Activated CD8-positive, alpha-beta T cell treated with anti-CD3 and anti-CD28 coated beads, Interleukin-2, amount 10 ng/mL, durations not matched to agents 7 days and 5 days (primary cell): ENCODE measurements at places on chromosomes 4 and X.
A peak's percentile ranks its signal among the peaks of the same experiment; 100 is the strongest.

GRCh38 chrX:85018471-85018870 is 14.8 kb downstream of the APOOL start:
- DNase-seq = no peak
- no peak overlapping the region for H3K27ac ChIP-seq
- no peaks in the 10 kb centered on the region for H3K27me3 ChIP-seq
- peaks cover 19% of the 10 kb centered on the region for H3K36me3 ChIP-seq
- no peak overlapping the region for H3K4me3 ChIP-seq

- H3K4me1 ChIP-seq = peaks cover 11% of the 10 kb centered on the region
- H3K27ac ChIP-seq = peak overlapping the region; percentile 60
- no peak overlapping the region for H3K4me3 ChIP-seq
- H3K27me3 ChIP-seq = peaks cover 7% of the 10 kb centered on the region
- DNase-seq = no peak
Observed at GRCh38 chrX:24343719-24344118, 16.7 kb upstream of the SUPT20HL1 start.

- H3K36me3 ChIP-seq = peaks cover 11% of the 10 kb centered on the region
- no peak overlapping the region for H3K4me3 ChIP-seq
- DNase-seq = no peak
Observed at GRCh38 chrX:10078266-10078665, 78.5 kb upstream of the CLCN4 start.

DNA sequence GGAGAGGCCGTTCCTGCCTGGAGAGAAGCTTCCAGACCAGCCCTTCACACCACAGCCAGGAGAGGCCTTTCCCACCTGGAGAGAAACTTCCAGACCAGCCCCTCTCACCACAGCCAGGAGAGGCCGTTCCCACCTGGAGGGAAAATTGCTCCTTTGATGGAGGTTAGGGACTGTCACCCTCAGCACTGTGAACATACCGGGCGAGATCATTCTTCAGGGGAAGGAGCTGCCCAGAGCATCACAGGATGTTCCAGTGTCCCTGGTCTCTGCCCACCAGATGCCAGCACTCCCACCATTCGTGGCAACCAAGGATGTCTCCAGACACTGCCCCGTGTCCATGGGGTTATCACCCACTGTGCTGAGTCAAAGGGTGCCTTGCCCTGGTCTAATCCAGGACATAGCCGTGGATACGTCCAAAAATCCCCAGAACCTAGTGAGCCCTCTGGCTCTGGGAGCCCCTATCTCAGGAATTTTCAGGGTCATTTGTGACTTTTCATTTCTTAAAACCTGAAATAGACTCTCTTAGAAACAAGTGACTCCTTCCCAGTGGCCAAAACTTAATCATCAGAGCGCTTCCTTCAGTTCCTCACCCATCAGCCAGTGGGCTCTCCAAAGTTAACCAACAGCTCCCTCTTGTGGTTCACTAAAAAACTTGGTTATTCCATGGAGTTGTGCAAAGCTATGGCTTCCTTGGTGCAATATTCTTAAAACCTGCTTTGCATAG is 80.2 kb downstream of the CRMP1 start:
- H3K27ac ChIP-seq = no peak overlapping the region
- peak; percentile 50 for DNase-seq
- H3K4me3 ChIP-seq = no peak overlapping the region
- no peaks in the 10 kb centered on the region for H3K27me3 ChIP-seq
- no peaks in the 10 kb centered on the region for H3K36me3 ChIP-seq

DNA sequence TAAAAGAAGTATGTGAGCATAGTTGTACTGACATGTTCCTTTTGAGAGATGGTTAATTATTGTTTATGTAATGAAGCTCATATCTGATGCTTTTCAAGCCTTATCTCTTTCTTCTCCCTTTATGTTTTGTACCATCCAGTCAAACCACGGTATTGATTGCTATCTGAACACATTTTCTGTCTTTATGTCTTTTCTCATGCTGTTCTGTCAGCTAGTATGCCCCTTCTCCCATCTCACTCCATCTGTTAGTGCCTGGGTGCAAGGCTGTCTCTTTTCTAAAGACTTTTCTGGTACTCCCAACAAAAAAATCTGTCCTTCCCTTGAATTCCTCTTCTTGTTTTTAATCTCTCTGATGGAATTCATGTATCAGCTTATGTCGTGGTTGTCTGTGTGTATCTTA is 883.8 kb upstream of the IGFBP7 start:
- no peak overlapping the region for H3K27ac ChIP-seq
- no peaks in the 10 kb centered on the region for H3K27me3 ChIP-seq
- no peak overlapping the region for H3K4me3 ChIP-seq

DNA sequence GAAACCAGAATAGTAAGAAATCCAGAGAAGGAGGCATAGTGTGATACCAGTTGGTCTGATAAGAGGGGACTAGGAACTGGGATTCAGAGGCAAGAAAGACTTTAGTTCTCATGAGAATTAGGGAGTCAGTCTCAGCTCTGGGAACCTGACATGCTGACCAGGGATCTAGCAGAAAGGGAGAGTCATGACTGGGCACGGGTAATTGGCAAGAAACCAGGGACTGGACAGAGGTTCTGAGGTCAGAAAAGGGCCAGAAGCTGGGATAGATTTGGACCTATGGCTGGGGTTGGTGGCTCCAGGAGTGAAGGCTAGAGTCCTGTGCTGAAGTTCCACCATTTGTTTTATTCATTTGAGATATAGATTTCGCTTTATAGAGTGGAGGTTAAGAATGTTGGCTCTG is 110.2 kb upstream of the C1GALT1C1 start:
- no peak for DNase-seq
- H3K4me3 ChIP-seq = no peak overlapping the region
- H3K4me1 ChIP-seq = peaks cover 14% of the 10 kb centered on the region
- H3K27ac ChIP-seq = no peak overlapping the region

DNA sequence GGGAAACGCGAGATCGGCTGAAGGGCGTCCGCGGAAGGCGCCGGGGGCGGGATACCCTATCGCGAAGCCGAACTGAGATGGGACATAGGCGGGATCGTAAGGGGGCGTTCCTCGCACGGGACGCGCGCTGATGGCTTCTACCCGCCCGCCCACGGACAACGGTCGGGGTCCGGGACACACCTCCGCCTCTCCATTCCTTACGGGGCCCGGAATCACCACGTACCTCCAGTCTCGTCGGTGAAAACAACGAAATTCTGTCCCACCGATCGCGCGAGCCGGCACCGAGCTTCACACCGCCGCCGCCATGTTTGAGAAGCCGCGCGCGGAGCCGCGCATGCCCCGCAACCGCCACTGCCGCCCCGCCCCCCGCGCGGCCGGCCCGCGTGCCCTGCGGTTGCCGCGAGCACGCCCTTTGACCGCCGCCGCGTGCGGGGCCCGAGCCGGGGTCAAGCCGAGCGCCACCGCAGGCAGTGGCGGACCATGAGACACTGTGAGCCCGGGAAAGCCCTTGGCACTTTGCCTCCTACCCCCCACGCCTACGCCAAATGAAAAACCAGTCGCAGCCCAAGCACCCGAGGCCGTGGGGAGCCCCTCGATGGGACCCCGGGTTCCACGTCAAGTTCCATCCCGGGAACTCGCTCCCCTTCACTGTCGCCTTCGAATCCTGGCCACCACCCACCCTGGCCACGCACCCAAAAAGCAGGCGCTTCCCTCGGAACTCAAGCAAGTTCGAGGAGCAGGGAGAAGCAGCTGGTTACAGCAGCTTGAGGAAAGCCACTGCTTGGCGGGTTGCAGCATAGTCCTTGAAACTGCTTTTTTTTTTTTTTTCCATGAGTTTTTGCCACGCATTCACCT is at the start of gene SCML2:
Gene SCML2 (minus strand): TSS at position 320 of the 855 bp plus-strand sequence. CDS start 20,617 bp downstream, outside the sequence.
- H3K4me3 ChIP-seq = peak within 1 kb of the TSS; percentile 69
- H3K36me3 ChIP-seq = no peaks in the 10 kb centered on the region
- H3K4me1 ChIP-seq = peaks cover 9% of the 10 kb centered on the region
- H3K27me3 ChIP-seq = peaks cover 22% of the 10 kb centered on the region
- H3K27ac ChIP-seq = peak within 1 kb of the TSS; percentile 20
- DNase-seq = peak; percentile 34

- H3K36me3 ChIP-seq = no peaks in the 10 kb centered on the region
- H3K4me1 ChIP-seq = no peaks in the 10 kb centered on the region
- H3K27ac ChIP-seq = no peak overlapping the region
- no peak overlapping the region for H3K4me3 ChIP-seq
- no peaks in the 10 kb centered on the region for H3K27me3 ChIP-seq
Observed at GRCh38 chrX:129876771-129877305, 29.1 kb upstream of the UTP14A start.

- H3K27me3 ChIP-seq = no peaks in the 10 kb centered on the region
- H3K27ac ChIP-seq = no peak overlapping the region
- H3K4me1 ChIP-seq = no peaks in the 10 kb centered on the region
Observed at GRCh38 chr4:113008716-113009115, 40.7 kb upstream of the ANK2 start.

- no peak for DNase-seq
- H3K27me3 ChIP-seq = peaks cover 2% of the 10 kb centered on the region
- H3K4me3 ChIP-seq = no peak overlapping the region
- no peak overlapping the region for H3K27ac ChIP-seq
- H3K36me3 ChIP-seq = no peaks in the 10 kb centered on the region
Observed at GRCh38 chr4:10959586-10959985, 275.0 kb upstream of the CLNK start.

- no peaks in the 10 kb centered on the region for H3K4me1 ChIP-seq
- H3K4me3 ChIP-seq = no peak overlapping the region
- H3K27ac ChIP-seq = no peak overlapping the region
- no peaks in the 10 kb centered on the region for H3K36me3 ChIP-seq
- no peak for DNase-seq
Observed at GRCh38 chrX:12447448-12448064, 309.3 kb downstream of the FRMPD4 start.
